ENCODE measurements at places on chromosomes 6 and 20.

DNA sequence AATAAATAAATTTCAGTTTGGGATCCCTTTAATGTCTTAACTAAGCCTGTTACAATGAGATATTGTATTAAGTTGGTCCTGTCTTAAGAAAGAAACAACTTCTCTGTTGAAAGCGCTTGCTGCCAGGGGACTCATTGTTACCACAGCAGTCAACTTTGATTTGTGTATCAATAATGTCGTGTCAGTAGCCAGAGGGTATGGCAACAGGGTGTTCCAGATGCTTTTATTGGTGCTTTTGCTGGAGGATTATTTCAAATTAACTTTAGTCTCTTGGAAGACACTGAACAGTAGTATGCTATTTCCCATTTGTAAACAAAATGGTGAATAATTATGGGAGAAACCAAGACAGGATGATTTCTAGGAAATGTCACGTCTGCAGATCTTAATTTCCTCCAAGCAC is 91.9 kb upstream of the TSHZ2 start:
- no peak for DNase-seq

DNA sequence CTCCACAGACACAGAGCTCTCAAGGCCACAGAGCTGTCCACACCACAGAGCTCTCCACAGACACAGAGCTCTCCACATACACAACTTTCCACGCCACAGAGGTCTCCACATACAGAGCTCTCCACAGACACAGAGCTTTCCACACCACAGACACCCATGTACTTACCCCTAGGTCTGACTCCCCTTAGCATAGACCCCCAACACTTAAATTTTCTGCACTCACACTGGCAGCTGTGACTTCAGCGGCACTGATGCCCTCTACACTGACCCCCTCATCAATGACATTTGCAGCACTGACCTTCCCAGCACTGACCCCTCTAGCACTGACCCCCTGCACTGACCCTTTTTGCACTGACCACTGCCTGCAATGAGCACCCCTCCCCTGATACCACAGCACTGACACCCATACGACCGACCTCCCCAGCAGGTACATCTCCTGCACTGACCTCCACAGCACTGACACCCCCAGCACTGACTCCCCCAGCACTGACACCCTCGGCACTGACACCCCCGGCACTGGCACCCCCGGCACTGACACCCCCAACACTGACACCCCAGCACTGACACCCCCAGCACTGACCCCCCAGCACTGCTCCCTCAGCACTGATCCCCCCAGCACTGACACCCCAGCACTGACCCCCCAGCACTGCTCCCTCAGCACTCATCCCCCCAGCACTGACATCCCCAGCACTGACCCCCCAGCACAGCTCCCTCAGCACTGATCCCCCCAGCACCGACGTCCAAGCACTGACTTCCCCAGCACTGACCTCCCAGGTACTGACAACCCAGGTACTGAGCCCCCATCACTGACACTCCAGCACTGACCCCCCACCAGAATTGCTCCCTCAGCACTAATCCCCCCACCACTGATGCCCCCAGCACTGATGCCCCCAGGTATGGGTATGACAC is 56.5 kb downstream of the ERMARD start:
- DNase-seq = no peak

GRCh38 chr6:6328451-6328850 is 8.0 kb upstream of the F13A1 start:
- DNase-seq = no peak

DNA sequence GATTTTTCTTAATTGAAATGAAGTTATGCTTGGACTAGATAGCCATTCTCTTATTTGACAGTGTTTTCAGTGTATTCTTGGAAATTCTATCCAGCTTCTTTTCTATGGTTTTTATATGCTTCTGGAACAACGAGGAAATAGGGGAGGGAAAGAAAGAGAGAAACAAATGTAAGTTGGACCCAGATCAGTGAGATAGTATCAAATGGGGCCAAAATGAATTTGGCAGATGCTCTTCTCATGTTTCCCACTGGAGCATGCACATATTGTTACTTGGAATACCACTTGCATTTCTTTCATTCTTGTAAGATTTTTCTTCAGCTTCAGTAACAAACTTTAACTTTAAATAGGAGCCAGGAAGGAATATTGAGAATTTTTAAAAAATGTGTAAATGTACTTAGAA is 312.3 kb downstream of the PRL start:
- DNase-seq = no peak

GRCh38 chr6:41739041-41739440 is 3.6 kb upstream of the TFEB start:
- no peak for DNase-seq

GRCh38 chr6:17038316-17038715 is 63.5 kb upstream of the STMND1 start:
- no peak for DNase-seq

DNA sequence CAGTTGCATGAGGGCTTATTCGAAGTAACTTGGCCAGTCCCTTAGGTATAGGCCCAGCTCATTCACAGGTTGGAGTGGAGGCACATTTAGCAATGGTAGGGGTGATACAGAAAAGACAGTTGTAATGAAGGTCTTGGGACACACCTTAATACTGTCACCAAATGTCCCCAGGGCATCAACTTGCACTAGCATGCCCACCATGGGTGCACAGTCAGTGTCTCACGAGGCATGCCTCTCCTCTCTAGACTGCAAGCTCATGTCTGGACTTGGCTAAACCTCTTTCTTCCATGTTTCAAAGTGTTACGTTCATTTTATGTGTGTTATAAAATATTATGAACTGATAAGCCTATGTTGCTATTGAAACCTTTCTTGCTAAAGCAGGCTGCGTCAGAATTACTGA is 124.0 kb upstream of the ECI2 start:
- no peak for DNase-seq

GRCh38 chr6:89242574-89243330 is 25.6 kb upstream of the GABRR1 start:
- DNase-seq = no peak

DNA sequence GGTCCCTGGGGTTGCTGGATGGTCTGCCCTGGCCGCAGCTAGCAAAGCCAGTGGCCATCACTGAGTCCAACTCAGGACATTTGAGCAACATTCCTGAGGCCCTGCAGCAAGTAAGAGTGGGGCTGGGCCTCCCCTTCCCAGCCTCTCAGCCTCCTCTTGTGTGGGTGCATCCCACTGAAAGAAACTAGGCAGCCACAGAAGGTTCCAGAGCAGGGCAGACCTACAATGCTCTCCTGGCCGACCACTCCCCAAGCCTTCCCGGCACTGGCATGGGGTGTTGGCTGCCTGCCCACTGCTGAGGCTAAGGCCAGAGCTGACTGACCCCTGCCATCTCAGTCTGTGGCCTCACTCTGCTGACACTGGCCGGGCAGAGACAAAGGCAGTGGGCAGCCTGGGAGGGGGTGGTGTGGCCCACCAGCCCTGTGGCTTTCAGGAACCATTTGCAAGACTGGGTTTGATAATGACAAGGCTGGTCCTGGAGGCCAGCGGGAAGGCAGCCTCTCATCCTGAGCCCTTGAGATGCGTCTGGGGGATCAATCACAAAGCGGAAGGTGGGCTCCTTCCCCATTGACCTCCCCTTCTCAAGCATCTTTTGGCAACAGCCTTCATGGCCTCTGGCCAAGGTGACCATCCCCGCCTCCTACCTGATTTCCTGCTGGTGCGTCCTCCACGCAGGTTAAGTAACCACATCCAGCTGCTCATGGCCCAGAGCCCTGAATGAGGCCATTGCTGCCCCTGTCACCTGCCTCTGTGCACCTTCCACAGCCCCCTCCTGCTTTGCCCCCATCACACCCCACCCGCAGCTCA is 9.6 kb downstream of the DLGAP4 start:
- peak; percentile 56 for DNase-seq

- no peak for DNase-seq
Measured at GRCh38 chr20:24357177-24357576, 112.3 kb upstream of the SYNDIG1 start.

- DNase-seq = no peak
Measured at GRCh38 chr20:32518593-32519380, 66.3 kb downstream of the NOL4L start.

DNA sequence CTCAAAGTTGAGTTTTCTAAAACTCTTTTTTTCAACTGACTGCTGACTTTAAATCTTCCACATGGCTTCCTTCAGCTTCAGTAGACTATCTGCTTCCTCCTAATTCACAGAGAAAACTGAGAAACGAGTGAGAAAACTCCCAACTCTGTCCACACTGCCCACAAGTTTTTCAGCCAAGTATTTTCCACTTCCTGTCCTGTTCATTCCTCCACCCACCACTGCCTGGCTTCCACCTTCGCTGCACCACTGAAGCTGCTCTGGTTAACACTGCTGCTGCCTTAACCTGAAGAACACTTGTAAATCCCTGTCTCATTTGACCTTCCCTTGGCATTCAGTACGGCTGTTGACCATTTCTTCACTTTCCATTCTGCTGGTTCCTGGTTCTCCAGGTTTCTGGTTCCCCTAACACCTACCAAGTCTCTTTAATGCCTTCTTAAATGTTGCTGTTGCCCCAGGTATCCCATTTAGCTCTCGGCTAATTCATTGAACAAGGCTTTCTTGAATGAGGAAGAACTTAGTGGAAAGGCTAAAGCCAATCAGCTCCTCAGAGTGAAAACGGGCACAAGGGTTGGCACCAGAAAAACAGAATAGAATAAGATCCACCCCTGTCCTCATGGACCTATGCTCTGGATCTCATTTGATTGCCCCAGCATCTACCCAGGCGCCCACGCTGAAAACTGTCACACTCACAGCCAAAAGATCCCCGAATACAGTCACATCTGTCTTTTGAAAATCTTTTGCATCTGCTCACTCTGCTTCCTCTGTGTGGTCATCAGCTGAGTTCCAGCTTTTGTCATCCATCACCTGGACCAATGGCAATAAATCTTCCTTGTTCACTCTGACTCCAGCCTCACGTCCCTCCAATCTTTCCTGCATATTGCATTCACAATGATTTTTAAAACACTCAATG is 104.4 kb upstream of the TAB2 start:
- no peak for DNase-seq

- no peak for DNase-seq
Measured at GRCh38 chr6:44976677-44977641, 351.2 kb upstream of the RUNX2 start.

GRCh38 chr6:141992109-141992508 is 140.6 kb upstream of the GJE1 start:
- no peak for DNase-seq

DNA sequence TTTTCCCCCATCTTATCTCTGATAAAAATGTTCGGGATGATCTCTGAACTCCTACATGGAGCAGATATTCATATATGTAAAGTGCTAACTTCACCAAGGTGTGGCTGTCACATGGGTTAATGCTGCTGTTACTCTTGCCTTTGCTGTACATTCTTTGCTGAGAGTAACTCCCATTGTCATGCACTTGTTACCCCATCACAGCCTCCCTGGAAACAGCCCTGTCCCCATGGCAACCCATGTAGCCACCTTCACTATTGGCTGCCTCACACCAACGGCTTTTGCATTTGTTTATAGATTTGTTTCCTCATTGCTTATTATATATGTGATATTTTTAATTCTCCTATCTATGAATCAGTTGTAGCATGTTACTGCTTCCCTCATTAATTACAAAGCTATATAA is 17.3 kb upstream of the IBTK start:
- no peak for DNase-seq

DNA sequence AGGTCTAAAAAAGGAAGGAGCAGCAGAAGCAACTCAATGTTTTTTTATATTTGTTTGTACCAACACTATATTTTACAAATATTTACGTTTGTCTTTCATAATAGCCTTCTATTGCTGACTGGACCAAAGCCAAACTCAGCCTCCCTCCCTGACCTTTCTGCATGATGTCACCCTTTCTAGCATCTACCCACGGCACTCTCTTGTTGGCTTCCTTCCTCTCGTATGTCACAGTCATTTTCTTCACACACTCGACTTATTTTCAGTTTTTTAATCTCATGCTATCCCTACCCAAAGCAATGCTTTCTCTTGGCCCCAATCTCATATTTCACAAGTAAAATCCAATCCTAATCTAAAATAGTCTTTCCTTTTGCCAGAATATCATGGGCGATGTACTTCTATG is 16.3 kb upstream of the FAM8A1 start:
- DNase-seq = peak; percentile 65

- no peak for DNase-seq
Measured at GRCh38 chr6:20203561-20204511, 8.4 kb downstream of the MBOAT1 start.
